NCI-H2081 treated with DMSO at 0.1 percent for 48 hours (cell line): ENCODE measurements at places on chromosomes 3 and 15.

DNA sequence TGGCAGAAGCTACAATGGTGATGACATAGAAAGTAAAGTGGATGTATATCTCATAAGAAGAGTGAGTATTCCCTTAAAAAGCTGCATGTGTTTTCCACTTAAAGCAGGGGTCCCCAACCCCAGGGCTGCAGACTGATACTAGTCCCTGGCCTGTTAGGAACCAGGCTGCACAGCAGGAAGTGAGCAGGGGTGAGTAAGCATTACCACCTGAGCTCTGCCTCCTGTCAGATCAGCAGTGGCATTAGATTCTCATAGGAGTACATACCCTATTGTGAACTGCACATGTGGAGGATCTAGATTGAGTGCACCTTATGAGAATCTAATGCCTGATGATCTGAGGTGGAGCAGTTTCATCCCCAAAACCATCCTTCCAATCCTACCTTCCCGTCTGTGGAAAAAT, 126.1 kb upstream of the CMC1 start:
- DNase-seq: no peak

GRCh38 chr15:79136434-79137046, 46.0 kb upstream of the RASGRF1 start:
- no peak for DNase-seq

DNA sequence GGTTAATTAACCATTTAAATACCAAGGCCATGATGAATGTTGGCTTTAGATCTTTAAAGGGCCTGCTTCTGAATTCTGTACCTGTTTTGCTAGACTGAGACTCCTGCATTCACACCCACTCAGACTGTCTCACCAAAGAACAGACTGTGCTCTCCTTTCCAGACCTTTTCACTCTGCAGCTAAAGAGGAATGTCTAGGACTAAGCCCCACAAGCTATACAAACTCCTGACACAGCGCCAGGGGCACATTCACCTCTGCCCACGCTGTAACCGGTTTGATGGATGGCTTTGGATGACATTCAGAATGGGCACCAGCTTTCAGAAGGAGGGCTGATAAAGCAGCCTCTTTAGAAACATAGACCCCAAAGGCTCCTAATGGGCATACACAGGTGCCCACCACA, 200.1 kb downstream of the KCNMB2 start:
- DNase-seq: no peak

DNA sequence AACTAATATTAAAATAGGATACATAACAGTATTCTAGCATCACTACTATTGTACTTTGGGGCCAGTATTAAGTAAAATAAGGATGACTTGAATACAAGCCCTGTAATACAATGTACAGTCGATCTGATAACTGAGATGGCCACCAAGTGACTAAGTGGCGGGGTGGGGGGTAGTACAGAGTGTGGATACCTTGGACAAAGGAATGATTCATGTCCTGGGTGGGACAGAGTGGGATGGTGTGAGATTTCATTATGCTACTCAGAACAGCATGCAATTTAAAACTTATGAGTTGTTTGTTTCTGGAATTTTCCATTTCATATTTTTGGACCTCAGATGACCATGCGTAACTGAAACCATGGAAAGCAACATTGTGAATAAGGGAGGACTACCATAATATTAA, 46.0 kb downstream of the SLC7A14 start:
- no peak for DNase-seq

DNA sequence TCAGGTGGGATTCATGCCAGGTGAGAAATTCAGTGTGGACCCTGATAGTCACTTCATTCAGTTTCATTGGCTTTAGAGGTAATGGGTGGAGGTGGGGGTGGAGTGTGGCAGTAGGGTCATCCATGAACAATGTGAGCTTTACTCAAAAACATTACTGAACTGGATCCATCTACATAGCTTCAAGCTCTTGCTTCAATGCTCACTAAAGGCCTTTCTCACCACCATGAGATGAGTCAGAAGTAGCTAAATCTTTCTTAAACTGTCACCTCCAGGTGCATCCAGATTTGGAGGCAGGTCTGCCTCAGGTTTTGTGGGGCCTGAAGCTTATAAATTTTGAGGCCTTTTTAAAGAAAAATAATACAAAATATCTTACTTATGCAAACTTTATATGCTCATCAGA, 363.6 kb downstream of the CHST2 start:
- no peak for DNase-seq

- no peak for DNase-seq
These were observed 21.4 kb upstream of the PPARG start for GRCh38 chr3:12267376-12268030.

DNA sequence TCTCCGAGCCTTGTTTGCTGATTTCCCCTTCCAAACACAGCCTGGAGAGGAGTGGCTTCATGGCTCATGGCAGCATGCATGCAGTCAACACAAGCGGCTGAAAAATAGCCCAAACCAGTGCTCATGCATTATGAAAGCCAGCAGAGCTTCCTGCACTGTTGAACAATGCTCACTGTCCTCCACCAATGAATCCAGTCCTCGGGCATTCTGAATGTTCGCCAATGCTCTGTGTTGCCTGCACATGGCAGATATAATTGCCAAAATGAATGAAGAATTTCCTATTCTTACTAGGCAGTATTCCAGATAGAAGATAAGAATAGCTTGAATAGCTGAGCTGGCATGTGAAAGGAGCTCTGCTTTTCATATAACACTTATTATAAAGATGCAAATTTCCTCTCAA, 252.7 kb downstream of the ROBO1 start:
- DNase-seq: no peak

DNA sequence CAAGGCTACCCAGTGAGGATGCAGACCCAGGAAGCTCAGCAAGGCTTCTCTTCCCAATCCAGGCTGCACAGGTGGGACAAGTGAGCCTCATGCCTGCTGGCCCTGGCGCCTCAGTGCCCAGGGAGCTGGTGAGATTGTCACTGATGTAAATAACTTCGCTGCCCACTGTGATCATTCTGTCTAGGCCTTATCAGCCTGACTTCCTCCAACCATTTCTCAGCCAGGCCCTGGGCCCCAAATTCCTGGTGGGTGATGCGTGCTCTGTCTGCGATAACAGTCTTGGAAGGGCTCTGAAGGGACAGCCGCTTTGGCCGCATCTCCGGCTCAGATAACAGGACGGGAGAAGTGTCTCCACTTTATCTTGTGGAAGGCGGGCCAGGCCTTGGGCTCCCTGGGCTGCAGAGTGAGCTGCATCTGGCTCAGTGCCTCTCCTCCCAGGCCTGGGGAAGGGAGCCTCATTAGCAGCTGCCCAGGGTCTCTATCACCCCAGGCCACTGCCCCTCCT, 2.2 kb upstream of the FBLN2 start:
- no peak for DNase-seq

DNA sequence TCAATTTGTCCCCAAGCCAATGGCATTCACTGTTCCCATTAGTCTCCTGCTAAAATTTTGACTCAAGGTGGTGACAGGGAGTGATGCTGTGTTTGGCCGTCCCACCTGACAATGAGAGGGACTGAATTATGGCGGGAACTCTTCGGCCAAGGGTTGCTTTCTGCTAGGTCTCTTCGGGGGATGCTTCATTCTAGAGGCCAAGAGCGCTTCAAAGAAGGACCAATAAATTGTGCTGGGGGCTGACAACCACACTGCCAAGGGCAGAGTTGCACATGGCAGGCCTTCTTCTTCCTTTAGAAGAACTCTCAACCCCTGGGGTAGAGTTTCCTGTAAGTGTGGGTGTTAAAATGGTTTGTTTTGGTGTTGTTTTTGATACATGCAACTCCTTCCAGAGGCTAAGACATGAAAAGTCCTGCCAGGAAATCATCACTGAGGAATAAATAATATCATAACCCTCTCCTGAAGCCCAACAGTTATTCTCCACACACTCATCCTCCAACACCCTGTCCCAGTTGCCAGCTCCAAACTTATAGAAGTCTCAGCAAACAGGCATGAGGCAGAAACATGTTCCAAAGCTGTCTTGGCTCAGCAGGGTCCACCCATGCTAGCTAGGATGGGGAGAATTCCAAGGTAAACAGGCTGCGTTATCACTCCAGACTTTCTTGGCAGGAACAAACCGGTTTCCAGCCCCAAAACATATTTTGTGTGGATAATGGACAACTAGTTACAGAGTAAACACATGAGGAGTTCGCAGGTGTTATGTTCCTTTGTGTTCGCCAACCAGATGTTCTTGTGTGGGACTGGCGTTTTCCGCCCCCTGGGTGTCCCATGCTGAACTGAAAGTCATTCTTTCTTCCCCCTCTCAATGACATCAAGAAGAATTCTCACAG, 396.7 kb upstream of the RGMA start:
- DNase-seq: no peak

DNA sequence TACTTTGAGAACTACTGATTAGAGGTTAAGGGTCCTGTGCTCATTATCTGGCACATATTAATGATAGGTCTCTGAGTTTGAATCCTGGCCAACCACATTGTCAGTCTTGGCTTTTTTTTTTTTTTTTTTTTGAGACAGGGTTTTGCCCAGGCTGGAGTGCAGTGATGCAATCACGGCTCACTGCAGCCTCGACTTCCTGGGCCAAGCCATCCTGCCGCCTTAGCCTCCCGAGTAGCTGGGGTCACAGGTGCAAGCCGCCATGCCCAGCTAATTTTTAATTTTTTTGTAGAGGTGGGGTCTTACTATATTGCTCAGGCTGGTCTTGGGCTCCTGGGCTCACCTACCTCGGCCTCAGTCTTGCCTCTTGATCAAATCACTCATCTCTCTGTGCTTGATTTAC, 547 bp upstream of the PCCB start:
- no peak for DNase-seq

GRCh38 chr3:24608701-24609390, 114.2 kb upstream of the THRB start:
- DNase-seq: no peak

GRCh38 chr3:101898752-101899169, 49.4 kb downstream of the NFKBIZ start:
- DNase-seq: no peak

- DNase-seq: no peak
These were observed 609.0 kb downstream of the GRM7 start for GRCh38 chr3:7469866-7470265.

- no peak for DNase-seq
These were observed 453.9 kb downstream of the SQOR start for GRCh38 chr15:46088486-46089445.

- DNase-seq: no peak
These were observed 375.8 kb downstream of the TIGIT start for GRCh38 chr3:114669614-114670013.

- DNase-seq: no peak
These were observed 4.3 kb downstream of the IRAK2 start for GRCh38 chr3:10169000-10169496.

- no peak for DNase-seq
These were observed 7.8 kb upstream of the RPSA start for GRCh38 chr3:39398700-39399099.

GRCh38 chr3:11391174-11391879, 119.1 kb downstream of the ATG7 start:
- DNase-seq: no peak

GRCh38 chr15:101244889-101245668, 6.8 kb downstream of the CHSY1 start:
- no peak for DNase-seq

GRCh38 chr15:99181545-99181971, 67.8 kb downstream of the TTC23 start:
- no peak for DNase-seq

DNA sequence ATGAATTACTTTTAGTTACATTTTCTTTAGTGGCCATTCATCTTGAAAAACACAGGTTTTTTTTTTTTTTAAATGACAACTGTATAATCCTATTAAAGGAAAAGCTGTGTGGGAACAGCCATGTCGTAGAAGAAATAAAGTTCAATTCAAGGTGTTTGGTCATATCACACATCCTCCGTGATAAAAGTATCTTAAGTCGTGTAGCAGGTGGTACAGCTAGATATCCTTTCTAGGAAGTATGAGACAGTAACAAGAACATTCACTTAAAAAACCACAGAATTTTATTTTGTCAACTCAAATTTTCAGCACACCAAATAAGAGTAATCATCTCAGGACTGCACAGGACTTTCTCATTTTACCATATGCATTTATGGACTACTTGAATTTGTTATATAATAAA, 16.1 kb downstream of the ZDHHC23 start:
- no peak for DNase-seq

- no peak for DNase-seq
These were observed 1.0 kb upstream of the CXCR6 start for GRCh38 chr3:45942051-45942825.

GRCh38 chr3:11445883-11446282, 173.7 kb downstream of the ATG7 start:
- no peak for DNase-seq

DNA sequence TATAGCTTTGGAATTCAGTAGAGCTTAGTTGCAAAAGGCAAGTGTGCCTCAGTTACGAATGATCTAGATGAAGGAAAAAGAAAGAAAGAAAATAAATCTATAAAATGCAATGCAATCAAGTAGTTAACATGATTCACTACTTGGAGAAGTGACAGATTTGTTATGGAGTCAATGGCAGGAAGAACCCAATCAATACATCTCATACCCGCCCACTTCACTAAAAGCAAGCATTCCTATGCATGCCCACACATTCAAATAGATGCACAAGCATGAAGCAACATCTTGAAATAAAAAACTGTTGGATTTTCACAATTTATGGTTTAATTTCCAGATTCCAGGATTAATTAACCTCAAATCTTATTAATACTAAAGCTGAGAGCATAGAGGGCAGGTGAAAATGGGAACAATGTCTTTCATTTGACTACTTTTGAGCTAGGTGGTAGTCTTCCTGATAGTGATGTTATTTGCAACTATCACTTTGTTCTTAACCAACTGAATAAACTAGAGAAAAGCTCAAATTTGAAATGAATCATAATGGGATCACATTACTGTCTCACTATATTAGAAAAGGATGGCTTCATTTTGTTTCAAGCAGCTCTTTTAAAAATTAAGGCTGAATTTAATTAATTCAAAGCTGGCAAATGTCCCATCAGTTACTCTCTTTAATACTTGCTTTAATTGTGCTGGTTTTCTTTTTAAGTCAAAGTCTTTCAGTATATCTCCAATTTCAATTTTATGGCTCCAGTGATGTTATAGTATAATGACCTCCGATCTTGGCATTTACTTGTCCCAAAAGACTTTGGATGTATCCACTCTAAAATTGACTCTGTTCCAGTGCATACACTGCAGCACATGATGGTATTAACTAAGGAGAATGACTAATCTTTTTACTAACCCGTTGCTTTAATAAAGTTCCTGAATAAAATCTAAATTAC, 46.7 kb upstream of the CCDC50 start:
- no peak for DNase-seq
